ENCODE measurements at places on chromosomes 6 and 20.

DNA sequence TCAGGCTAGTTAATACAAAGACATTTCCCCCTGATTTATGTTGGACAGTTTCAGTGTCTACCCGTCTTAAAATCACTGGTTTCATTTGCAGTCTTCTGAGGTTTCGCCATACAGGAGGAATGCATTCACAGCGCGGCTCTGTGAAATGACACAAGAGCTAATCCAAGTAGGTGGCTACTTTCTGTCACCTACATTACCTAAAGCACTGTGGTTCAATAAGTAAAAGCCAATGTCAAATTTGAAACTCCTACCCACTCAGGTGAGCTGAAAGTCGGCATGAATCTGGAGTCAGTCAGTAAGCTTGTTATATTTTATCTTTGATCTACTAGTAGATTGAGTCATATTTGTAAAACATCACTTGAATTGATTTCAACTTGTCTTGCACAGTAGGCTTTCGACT, 370.8 kb downstream of the LAMA2 start:
- DNase-seq: no peak

GRCh38 chr6:43861212-43861894, 91.3 kb downstream of the VEGFA start:
- DNase-seq: no peak

DNA sequence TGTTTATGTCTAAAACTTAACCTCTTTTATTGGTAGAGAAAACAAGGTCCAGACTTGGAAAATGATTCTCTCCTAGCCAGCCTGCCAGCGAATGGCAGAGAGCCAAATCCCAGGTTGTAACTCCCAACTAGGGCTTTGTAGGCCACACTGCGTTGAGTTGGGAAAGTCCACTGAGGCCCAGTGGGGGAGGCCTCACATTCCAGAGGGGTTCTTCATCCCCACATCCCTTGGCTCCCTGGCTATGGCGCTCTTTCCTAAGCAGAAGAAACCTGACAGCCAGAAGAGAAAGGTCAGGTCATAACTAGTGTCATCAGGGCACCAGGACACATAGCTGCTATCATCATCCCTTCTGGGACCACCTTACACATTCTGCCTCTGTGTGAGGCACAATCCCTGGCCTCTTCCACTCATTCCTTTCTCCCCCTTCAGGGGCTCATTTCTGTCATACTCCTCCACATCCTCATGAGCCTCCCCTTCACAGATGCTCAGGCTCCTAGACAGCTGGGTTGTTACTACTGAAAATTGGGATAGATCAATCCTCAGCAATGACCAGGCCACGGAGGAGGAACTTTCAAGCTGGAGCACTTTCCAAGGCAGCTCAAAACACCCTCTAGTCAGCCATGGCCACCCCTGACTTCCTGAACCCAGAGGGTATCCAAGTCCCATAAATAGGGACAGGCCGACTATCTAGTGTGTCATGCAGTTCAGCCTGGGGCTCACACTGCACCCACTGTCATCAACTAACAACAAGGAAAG, 48.6 kb downstream of the TCP11 start:
- DNase-seq: no peak

DNA sequence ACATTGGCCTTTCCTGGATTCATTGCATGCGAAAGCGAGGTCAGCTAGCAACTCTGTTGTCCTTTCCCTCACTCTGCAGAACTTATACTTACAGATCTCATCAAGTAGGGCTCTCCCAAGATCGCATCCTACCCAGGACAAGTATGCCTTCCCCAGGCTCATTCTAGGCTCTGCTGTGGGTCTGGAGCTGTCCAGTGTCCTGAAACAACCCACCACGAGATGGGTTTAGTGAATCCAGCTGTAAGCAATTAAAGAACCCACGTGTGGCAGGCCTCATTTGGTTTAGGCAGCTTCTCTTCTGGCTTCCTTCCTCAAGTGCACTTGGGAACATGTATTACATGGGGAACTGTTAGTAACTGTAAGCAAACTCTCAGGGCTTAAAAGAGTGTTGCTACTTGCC, 406.5 kb upstream of the CHD6 start:
- DNase-seq: no peak

- no peak for DNase-seq
Measured at GRCh38 chr6:5307058-5307457, 45.7 kb downstream of the FARS2 start.

GRCh38 chr6:133992992-133993680, 40.1 kb downstream of the TBPL1 start:
- no peak for DNase-seq

GRCh38 chr6:138500867-138501446, 1.7 kb upstream of the NHSL1 start:
- no peak for DNase-seq

DNA sequence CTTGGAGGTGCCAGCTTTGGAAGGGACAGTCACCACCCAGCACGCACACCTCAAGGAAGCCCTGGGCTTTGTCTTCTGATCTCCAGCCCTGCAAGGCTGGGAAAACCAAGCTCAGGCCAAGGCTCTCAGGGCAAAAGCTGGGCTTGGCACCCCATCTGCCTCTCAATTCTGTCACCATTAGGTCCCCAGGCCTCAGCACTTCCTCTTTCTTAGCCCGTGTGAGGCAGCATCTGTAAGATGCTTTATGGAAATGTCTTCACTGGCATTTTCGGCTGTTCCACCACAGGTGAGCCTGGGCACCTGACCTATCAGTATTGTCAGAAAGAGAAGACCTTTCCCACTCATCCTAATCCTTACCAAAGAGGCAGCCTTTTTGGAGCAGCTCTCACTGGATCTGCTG, 24.6 kb downstream of the GMEB2 start:
- DNase-seq: no peak

- DNase-seq: no peak
Measured at GRCh38 chr6:108526739-108527174, 34.0 kb upstream of the FOXO3 start.

GRCh38 chr20:63955281-63955826, 862 bp downstream of the UCKL1 start:
- no peak for DNase-seq

GRCh38 chr6:17962436-17963031, 24.9 kb downstream of the KIF13A start:
- no peak for DNase-seq

DNA sequence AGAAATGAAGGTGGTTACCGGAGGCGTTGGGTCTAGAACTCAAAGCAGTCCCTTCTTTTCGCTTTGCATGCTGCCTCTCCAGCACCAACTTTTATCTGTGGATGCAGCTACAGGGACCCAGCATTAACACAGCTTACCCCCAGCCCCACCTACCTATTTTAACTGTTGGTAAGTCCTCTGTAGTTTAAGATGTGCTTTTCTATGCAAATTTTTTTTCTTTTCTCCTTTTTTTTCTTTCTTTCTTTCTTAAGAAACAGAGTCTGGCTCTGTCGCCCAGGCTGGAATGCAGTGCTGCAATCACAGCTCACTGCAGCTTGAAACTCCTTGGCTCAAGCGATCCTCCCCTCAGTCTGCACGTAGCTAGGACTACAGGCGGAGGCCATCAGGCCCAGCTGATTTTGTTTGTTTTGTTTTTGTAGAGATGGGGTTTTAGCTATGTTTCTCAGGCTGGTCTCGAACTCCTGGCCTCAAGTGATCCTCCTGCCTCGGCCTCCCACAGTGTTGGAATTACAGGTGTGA, 6.5 kb upstream of the USP45 start:
- no peak for DNase-seq

DNA sequence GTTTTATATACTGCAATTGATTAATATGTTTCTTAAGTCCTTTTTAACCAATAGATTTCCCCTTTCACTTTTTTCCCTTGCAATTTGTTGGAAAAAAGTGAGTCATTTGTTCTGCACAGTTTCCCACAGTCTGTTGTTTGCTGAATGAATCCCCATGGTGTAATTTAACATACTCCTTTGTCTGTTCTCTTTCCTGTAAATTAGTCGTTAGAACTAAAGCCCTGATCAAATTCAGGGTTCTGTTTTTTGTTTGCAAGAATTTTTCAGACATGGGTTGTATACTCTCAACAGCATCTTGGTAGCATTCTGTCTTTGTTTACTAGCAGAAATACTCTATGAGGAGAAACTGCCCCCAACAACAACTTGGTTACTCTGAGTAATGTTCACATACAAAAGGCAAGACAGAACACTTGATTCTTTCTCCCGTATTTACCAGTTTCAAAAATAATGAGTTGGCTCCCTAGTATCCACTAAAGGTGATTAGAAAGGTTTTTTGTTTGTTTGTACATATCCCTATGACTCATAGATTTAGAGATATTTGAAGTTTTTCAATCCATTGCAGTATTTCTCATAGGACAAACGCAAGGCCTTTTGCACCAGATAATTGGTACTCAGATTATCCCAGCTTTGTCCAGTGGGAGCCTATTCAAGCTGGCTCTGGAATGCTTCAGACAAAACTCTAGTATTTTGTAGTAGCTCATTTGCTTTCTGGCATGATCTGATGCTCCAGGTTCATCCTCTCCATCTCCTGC, 16.5 kb downstream of the BLOC1S5 start:
- no peak for DNase-seq

DNA sequence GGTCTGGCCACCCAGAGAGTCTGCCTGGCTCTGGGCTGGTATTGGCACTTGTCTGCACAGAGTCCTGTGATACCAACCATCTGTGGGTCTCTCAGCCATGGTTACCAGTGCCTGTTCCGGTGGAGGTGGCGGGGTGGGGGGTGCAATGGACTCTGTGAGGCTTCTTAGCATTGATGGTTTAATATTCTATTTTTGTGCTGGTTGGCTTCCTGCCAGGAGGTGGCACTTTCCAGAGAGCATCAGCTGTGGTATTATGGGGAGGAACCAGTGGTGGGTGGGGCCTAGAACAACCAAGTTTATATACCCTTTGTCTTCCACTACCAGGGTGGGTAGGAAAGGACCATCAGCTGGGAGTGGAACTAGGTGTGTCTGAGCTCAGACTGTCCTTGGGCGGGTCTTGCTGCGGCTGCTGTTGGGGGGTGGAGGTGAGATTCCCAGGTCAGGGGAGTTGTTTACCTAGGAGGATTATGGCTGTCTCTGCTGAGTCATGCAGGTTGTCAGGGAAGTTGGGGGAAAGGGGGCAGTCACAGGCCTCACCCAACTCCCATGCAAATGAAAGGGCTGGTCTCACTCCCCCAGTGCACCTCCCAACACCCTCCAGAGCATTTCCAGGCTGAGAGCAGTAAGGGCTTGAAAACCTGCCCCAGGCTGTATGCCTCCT, 117.5 kb downstream of the FLRT3 start:
- no peak for DNase-seq

DNA sequence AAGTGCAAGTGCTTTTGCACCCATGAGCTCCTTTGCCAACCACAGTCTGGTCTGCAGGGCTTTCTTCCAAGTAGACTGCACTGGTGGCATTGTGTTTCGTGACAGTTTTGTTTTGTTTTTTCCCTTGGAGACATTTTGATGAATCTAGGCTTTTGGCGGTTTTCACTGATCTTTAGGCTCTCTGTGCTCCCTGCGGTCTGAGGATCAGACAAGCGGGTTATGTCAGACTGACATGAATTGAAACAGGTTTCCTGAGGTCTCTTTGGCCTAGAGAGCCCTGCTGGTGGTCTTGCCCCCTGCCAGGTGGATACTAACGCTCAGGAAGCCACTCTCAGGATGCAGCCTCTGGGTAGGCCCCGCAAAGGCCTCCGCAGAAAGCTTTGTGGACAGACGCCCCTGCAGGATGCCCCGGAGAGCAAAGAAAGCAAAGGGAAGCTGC, 555.4 kb upstream of the AGPAT4 start:
- DNase-seq: peak; percentile 6

GRCh38 chr20:17530716-17531664, at the start of gene BFSP1:
TSS of gene BFSP1 (minus strand) at chr20:17531379. CDS start at chr20:17531329, 50 bp downstream.
- DNase-seq: no peak

GRCh38 chr6:53263917-53264316, 84.8 kb downstream of the ELOVL5 start:
- DNase-seq: no peak

GRCh38 chr20:2692886-2693285, 306 bp downstream of the EBF4 start:
- DNase-seq: no peak

GRCh38 chr6:42783876-42784642, 2.2 kb downstream of the BICRAL start:
- no peak for DNase-seq

DNA sequence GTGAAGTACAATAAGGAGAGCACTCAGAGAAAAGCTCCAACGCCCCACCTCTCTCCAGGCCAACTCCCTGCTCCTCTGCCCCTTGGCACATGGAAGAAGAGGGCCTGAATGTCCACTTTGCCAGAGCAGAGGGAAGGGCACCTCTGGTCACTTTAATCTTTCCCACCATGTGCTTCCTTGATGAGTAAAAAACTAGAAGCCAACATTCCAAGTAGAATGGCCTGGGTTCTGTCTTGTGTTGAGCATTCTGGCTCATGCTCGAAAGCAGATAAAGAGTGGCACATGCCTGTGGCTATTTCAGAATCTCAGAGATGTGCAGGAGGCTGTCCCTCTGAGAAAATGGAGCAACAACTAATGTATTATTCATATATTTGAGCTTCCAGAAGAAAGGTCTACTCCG, 177.4 kb upstream of the PLN start:
- no peak for DNase-seq

DNA sequence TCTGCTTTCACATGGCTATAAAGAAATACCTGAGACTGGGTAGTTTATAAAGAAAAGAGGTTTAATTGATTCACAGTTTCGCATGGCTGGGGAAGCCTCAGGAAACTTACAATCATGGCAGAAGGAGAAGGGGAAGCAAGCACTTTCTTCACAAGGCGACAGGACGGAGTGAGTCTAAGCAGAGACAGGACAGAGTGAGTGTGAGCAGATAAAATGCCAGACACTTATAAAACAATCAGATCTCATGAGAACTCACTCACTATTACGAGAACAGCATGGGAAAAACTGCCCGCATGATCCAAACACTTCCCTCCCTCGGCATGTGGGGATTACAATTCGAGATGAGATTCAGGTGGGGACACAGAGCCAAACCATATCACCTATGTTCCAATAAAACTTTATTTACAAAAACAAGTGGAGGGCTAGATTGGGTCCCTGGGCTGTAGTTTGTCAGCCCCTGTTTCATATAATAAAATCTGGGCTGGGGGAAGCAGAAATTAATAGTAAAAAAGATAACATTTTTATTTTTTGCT, 37.1 kb upstream of the CTAGE9 start:
- no peak for DNase-seq

GRCh38 chr20:64173116-64173515, 8.9 kb downstream of the MYT1 start:
- no peak for DNase-seq

DNA sequence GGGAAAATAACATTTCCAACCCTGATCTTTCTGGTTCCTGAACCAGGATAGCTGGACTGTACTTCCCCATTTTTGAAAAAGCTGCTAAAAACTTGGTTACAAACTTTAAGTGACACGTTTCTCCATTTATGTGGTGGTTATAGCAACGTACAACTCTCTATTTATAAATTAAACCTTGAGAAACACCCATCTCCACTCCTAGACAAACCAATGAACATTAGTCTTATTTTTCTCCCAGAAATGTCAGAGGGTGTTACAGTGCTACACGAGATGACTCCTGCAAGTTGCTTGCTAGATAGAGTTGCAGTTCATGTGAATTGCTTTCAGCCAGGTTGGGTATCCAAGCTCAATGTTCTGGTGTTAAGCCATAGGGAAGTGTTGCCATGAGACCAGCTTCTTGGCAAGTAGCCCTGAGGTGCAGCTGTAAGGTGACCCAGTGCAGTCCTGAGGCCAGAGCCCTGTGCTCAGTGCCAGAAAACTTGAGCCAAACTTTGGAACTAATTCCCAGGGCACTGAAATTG, 51.3 kb upstream of the REV3L start:
- peak; percentile 46 for DNase-seq
